Stimulated activated naive CD8-positive, alpha-beta T cell treated with anti-CD3 and anti-CD28 coated beads, Interleukin-15, amount 100 ng/mL, for 72 hours (primary cell): ENCODE measurements at places on chromosomes 16 and 17.

DNA sequence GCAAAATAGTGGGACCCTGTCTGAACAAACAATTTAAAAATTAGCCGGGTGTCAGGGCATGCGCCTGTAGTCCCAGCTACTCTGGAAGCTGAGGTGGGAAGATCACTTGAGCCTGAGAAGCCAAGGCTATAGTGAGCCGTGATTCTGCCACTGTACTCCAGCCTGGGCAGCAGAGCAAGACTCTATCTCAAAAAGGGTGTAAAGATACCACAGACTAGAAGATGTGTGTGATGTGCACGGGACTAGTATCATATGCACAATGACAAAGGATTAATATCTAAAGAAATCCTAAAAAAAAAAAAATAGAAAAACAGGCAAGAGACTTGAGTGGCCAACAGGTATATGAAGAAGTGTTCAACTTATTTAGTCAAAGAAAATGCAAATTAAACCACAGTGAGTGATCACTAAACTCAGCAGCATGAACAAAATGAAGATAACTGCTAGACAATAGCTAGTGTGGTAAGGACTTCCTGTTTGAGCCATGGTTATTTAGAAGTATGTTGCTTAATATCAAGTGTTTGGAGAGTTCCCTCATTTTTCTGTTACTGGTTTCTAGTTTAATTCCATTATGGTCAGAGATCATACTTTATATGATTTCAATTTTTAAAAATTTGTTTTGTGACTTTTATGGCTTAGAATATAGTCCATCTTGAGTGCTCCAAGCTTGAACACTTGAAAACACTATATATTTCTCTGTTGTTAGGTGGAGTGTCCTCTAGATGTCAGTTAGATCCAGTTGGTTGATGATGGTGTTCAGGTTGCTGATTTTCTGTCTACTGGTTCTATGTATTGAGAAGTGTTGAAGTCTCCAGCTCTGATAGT is 14.7 kb upstream of the SLX4 start:
- DNase-seq, result no peak

DNA sequence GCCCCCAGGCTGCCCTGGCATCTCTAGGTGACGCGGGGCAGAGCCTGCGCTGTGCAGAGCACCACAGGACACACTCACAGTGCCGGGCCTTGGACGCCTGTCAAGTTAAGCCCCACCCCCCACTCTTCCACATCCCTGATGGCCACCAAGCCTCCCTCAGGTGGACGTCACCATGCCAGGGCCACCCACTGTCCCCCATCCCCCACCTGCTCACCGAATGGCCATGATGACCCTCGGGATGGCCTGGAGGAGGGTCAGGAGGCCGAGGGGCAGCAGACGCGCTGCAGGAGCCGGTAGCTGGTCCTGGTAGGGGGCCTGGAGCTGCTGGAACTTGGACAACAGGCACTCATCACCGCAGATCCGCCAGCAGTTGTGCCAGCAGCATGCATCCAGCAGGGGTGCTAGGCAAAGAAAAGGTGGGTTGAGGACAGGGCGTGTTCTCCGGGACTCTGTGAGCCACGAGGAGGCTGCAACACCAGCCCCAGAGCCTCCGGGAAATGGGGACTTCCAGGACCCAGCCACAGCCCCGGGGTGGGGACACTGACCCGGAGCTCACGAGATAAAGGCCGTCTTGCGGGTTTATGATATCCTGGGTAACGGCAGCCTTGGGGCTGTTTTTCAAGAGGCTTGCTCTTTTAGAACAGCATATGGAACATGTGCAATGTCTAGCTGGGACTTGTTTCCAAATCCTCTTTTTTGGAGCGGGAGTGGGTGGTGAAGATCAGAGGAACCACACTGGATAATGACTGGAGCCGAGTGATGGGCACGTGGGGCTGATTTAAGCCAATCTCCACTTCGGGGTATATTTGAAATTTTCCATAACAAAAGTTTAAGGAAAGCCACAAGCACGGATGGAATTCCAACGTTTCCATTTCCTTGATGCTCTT is 11.4 kb downstream of the C16orf95 start:
- DNase-seq, result no peak

DNA sequence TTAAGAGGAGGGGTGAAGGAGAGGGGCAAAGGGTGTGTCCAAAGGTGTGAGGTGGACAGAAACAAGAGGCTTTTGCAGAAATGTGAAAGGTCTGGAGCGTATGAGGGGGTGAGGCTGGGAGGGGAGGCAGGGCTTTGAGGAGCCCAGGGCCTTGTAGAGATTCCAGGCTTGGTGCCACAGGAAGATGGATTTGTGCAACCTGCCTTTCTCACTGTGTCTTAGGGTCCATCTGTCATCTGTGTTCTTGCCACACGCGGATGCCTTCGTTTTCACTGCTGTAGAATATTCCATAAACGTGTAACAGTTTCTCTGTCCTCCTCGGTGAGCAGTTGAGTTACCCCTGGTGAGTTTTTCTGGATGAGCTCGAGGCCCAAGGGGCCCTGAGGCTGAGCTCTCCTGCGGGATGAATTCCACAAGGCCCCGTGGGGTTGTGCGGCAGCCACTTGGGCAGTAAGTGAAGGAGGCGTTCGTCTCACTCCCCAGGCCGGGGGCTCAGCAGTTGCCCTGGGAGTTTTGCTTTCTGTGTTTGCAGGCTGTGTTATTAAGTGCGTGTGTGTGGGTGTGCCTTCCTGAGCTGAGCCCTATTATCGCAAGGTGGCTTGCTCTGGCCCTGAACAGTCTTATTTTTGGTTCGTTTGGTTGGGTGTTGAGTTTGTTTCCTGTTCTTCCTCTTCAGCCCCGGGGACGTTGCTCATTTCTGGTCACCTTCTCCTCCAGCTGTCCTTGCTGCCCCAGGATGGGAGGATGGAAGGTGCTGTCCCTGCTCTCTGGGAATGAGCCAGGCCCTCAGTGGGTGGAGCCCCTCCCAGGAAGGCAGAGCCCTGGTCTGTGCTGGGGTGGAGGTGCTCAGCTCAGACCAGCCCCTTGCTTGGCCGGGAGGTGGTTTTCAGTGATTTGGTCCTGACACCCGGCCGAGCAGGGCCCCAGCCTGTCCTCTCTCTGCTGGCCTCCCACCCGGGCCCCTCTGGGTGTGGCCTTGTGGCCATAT is 28.4 kb downstream of the BAIAP2 start:
- no peak for DNase-seq

- no peak for DNase-seq
Observed at GRCh38 chr17:35265566-35266141, 22.8 kb downstream of the SLFN5 start.

DNA sequence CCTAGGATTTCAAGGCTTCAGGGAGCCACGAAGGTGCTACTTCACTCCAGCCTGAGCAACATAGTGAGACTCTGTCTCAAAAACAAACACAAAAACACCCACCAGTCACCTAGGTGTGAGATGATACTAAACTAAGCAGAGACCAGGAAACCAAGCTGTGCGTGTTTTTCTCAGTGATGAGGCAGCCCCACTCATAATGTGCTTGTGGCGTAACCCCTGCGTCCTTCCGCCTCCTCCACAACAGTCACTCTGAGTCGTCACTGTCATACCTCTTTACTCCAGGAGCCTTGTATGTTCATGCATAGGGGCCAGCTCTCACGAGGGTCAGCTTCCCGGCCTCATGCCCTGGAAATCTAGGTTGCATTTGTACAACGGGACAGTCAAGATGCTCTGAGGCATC is 31.1 kb upstream of the SLC47A1 start:
- DNase-seq, result no peak

- DNase-seq, result no peak
Observed at GRCh38 chr16:87132361-87133014, 184.7 kb downstream of the C16orf95 start.
